ENCODE measurements at places on chromosomes 6 and 20.

DNA sequence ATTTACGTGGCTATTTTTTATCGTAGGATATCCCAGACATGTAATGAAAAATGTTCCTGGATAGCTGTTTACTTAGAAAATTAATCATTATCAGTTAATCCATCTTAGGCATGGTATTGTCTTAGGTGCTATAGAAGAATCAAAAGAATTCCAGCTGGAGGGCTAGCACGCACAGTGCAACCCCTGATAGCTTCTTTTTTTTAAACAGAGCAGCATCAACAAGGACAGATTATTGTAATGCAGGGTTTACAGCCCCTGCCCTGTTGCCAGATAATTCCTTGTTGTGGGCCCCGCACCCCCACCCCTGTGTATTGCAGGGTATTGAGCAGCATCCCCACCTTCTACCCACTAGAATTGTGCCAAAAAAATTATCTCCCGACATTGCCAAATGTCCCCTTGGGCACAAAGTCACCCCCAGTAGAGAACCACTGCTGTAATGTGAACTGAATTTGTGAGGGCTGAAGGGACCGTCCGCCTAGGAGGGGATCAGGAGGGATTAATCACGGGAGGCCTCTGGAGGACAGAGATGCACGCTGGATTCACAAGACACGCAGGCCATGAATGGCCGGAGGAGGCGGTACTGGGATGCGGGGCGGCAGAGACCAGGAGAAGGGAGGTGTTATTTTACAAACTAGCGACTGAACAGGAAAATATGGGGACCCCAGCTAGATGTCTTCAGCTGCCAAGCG is 174.6 kb downstream of the ZDHHC14 start:
- DNase-seq, result no peak

GRCh38 chr6:137736048-137736818 is 130.8 kb upstream of the TNFAIP3 start:
- no peak for DNase-seq

DNA sequence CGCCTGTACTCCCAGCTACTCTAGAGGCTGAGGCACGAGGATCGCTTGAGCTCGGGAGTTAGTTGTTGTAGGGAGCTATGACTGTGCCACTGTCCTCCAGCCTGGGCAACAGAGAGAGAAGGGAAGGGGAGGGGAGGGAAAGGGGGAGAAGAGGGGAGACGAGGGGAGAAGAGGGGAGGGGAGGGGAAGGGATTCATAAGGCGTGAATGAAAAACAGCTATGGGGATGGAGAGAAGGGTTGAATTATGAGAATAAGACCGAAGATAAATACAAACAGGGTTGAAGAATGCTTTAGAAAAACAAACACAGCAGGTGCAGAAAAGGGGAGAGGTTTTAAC is 106.0 kb downstream of the TRIM27 start:
- DNase-seq, result no peak

GRCh38 chr6:52306972-52307870 is 22.7 kb upstream of the MCM3 start:
- no peak for DNase-seq

GRCh38 chr20:36113036-36113435 is 41.5 kb upstream of the EPB41L1 start:
- DNase-seq, result no peak

- no peak for DNase-seq
Measured at GRCh38 chr6:2793534-2794151, 28.4 kb downstream of the WRNIP1 start.

DNA sequence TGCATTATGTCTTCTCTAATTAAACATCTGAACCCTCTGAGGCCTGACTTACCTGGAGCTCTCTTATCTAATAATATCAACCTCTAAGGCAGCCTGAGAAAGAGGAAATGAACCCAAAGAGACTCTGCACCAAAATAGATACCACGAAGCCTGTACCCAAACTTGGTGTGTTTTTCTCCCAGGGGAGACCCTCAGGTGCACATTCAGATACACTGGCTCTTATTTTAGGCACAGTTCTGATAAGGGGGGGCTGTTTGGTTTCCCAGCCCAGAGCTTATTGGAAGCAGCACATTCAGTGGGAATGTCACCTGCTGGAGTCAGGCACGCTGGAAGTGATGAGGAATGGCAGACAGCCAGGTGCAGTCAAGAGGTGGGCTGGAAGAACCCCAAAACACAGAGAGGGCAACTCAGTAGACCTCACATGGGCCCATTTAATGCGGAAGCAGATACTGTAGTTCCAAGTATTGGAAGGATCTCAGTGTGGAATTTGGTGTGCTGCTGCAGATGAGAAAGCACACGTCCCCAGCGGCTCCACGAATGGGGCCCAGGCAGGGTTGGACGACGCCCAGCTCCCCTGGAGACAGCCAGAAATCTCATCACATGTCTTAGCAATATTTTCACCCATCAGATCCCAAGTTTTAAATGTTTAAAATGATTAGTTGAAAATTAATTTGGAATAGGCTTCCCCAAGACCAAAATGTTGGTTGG is 9.7 kb upstream of the CCR6 start:
- DNase-seq, result no peak

GRCh38 chr6:155248008-155249001 is 15.5 kb upstream of the CLDN20 start:
- DNase-seq, result no peak

DNA sequence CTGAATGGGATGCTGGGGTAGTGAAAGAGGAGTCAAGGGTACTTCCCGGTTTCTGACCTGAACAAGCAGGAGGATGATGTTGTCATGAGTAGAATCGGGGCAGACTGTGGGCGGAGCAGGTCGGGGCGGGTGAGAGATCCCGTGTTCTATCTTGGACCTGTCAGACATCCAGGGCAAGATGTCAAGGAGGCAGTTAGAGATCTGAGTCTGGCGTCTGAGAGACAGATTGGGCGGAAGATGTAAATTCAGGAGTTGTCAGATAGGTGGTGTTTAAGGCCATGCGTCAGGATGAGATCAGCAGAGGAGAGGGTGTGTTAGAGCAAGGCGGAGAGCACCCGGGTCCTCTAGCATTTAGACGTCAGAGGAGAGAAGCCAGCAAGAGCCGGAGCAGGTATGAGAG is 115.5 kb downstream of the DLGAP4 start:
- DNase-seq, result no peak

GRCh38 chr6:24951811-24952299 is 16.1 kb upstream of the RIPOR2 start:
- no peak for DNase-seq

DNA sequence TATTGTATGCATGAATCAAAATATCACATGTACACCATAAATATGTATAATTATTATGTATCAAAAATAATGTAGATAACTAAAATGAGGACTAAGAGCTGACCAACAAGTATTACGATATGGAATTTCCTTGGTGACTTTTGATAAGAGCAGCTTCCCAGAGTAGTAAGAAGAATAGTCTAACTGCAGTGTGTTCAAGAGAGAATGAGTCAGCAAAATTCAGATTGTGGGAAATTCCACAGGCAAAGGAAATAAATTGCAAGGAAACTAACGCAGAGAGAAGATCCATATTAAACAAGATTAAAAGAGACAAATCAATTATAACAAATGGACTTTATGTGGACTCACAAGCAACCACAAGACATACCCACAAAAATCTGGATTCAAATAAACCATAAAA is 26.4 kb downstream of the FRK start:
- peak; percentile 22 for DNase-seq

GRCh38 chr6:139939189-139939979 is 564.9 kb upstream of the CITED2 start:
- no peak for DNase-seq

- no peak for DNase-seq
Measured at GRCh38 chr6:116290799-116291198, 11.1 kb upstream of the TSPYL1 start.

DNA sequence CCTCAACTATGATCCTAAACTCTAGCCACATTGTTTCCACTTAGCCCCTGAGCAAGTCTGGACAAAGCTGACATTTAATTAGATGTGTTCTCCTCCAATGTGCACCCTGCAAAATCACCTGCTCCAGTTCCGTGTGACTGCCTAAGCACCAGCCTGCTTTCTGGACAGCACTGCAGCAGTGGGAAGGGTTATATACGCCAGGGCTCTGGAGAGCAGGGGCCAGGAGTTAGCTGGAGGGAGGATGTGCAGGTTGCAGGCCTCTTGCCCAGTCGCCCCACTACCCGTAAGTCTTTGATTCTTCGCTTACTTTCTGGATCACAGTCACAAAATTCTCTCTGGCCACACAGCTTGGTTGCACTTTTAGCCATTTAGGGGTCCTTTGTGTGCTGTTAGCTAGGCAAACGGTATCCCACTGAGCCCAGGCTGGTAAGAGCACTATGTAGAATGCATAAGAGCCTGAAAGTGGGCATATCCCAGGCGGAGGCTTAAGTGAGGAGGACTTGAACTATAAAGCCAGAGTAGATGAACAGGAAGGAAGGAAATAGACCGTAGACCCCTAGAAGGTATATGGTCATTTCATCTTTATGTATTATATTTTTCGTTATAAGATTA is 10.7 kb upstream of the PLEKHG1 start:
- no peak for DNase-seq

- DNase-seq, result no peak
Measured at GRCh38 chr20:24598996-24599395, 129.6 kb downstream of the SYNDIG1 start.

DNA sequence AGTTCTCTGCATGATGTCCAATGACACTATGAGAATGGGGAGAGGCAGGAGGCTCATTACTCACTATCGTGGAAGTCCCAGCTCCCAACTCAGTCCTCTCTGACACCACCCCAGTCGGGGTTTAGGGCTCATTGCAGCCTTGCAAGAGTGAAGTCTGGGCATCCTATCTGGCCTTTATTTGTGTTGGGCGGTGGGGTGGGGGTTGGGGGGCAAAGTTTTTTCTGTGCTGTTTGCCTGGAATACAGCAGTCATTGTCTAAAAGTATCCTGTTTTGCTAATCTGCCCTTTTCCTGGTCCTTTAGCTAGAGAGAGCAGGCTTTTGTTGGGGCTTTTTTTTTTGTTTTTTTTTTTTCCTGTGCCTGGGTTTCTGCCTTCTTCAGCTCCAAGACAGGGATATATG is 174.2 kb downstream of the MYLK4 start:
- DNase-seq, result no peak

DNA sequence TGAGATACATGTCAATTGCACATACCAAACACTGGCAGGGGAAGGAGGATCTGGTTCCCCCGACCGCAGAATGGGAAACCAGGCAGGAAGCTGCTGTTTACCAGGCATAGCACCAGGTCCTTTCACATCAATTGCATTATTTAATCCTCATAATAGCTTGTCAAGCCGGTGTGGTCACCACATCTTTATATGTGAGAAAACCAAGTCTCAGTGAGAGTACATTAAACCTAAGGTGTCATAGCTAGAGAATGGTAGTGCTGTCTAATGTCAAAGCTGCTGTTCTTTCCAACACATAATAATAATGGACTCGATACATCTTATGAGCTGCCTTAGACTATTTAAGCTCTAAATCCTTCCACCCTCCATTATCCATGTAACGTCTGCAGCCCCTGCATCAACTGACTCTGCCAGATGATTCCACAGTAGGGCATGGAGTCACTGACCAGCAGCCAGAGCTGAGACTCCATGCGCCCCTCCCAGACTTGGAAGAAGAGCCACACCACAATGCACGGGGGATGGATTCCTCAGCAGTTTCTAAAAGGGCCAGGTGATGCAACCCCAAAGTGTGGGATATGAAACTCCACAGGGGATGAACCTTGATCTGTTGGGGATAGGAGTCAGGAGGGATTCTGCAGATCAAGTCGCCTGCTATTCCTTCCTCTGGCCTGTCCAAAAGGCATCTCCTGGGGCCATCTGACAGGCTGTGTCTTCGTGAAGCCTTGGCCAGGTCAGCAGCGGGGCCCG is 71.8 kb downstream of the GPR6 start:
- DNase-seq, result no peak

DNA sequence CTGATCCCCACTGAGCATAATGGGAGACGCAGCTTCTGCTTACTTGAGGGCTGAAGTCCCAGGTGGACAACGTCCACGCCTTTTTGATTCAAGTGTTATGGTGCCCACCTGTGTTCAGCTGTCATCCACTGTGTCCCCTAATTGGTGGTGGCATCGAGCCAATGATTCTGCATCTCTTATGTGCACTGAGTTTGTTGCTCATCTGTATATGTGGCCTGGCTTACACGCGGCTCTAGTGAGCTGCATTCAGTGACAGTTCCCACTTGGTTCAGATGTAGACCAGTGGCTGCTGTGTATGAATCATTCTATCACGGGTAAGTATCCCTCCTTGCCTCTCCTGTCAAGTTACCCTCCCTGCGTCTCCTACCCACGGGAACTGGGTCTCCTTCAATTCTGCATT is 131.2 kb upstream of the CLDN20 start:
- no peak for DNase-seq

All from GM04504 (cell line).